Activated CD4-positive, alpha-beta memory T cell treated with anti-CD3 and anti-CD28 coated beads, Interleukin-2, amount 10 ng/mL, durations not matched to agents 7 days and 5 days (primary cell): ENCODE measurements at places on chromosomes 12 and 14.
A peak's percentile ranks its signal among the peaks of the same experiment; 100 is the strongest.

- no peaks in the 10 kb centered on the region for H3K27me3 ChIP-seq
- DNase-seq: no peak
- no peak overlapping the region for H3K4me3 ChIP-seq
These were observed 60.1 kb upstream of the RESF1 start for GRCh38 chr12:31899109-31899508.

DNA sequence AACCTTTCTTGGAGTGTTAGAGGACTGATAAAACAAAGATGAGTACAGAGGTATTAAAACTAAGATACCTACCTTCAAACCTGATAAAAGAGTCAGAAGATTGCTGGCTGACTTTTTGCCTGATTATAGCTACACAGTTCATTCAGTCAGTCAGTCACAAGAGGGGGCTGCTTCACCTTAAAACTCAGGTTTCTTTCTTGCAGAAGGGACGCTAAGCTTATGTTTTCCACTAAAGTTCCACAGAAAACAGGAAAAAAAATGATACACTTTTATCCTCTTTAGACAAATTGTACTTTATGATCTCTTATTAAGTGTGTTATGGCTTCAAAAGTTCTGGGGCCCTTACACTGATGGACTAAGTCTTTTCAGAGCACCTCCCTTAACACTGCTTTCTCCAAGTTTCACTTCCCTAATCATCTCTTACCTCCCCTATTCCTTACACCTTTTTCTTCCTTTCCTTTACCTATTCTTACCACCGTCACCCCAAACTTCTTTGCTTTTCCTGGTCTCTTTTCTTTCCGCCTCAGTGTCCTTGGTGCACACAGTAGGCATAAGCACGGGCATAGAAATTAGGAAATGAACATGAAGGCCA, 448.7 kb upstream of the OR4E1 start:
- H3K4me3 ChIP-seq: peak overlapping the region; percentile 80
- peaks cover 3% of the 10 kb centered on the region for H3K36me3 ChIP-seq
- H3K4me1 ChIP-seq: peaks cover 22% of the 10 kb centered on the region

DNA sequence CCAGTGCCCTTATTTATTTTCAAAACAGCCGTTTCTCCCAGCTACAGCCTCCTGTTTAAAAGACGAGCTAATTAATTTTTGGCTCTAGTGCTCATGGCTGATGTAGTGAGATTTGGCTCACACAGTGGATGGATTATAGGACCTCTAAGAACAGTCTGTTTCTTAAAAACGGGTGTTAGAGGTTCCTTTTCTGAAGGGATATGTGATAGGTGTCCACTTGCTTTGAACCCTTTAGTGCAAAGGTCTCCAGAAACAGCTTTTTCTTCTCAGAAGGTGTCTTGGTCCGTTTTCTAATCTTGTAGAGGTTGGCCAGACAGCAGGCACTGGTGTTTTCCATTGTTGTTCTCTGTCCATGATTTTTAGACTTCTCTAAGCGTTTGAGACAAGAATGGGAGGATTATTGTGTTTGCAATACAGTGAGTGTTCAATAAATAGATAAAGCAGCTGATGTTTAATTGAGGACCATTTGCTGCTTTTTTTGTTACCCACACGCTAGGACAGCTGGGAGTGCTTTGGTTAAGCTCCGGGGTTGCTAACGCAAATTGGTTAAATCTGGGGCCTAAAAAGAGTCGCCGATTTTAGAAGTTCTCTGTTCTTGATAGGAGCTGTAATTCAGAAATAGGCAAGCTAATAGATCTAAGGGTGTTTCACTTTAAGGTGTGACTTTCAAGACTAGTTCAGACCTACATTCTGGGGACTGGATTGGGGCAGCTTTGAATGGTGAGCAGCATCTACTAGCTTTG, 1.0 kb downstream of the BORCS5 start:
- no peaks in the 10 kb centered on the region for H3K27me3 ChIP-seq
- peaks cover 54% of the 10 kb centered on the region for H3K4me1 ChIP-seq
- H3K27ac ChIP-seq: peak overlapping the region; percentile 93

- peaks cover 38% of the 10 kb centered on the region for H3K4me1 ChIP-seq
- H3K36me3 ChIP-seq: peaks cover 4% of the 10 kb centered on the region
- no peak for DNase-seq
- no peak overlapping the region for H3K4me3 ChIP-seq
- H3K27me3 ChIP-seq: peaks cover under 1% of the 10 kb centered on the region
These were observed 3.3 kb downstream of the AKT1 start for GRCh38 chr14:104792101-104792884.

DNA sequence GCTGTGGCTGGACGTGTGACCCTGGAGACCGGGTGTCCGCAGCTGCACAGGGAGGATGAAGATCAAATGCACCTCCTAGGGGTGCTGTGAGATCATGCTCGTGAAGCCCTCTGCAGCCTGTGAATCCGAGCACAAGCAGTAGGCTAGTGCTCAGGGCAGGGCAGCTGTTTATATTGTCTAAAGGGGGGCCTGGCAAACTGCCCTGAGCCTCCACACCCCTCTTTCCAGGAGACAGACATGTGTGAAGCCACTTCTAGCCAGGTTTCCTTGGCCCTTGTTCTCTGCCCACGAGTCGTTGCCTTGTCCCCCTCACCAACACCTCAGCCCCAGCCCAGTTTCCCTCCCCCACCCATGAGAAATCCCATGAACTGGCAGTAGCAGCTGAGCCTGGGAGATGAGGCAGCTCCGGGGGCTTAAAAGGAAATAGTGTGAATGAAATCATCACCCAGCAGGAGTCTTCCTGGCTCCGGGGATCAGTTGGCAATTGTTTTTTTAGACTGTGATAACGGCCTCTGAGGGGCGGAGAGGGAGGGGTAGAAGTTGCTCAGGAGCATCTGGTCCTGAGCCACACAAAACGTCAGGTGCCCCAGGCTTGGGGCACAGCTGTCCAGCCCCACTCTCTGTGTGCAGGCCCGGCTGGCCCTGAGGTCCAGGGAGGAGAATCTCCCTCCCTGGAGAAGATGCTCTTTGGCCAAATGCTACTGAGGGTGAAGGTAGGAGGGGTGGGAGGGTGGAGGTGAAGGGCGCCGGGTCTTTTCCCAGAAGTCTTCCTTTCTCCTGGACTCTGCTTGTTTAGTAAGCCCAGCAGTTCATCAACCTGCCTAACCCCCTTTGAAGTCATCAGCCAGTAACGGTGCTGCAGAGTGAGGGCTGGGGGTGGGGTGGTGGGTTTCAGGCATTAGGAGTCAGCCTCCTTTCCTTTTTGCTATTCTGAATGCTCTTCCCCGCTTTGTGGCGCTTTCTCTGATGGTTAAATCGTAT, 4.0 kb downstream of the FGF6 start:
- H3K4me1 ChIP-seq: peaks cover 11% of the 10 kb centered on the region
- H3K36me3 ChIP-seq: no peaks in the 10 kb centered on the region
- H3K4me3 ChIP-seq: no peak overlapping the region
- peaks cover 35% of the 10 kb centered on the region for H3K27me3 ChIP-seq
- H3K27ac ChIP-seq: no peak overlapping the region

GRCh38 chr14:95440951-95441350, 75.5 kb downstream of the SYNE3 start:
- no peak overlapping the region for H3K4me3 ChIP-seq
- DNase-seq: no peak
- peaks cover 3% of the 10 kb centered on the region for H3K4me1 ChIP-seq
- no peaks in the 10 kb centered on the region for H3K27me3 ChIP-seq
- peaks cover 77% of the 10 kb centered on the region for H3K36me3 ChIP-seq

GRCh38 chr12:12563290-12563928, 746 bp upstream of the DUSP16 start:
- no peak for DNase-seq
- peaks cover 21% of the 10 kb centered on the region for H3K36me3 ChIP-seq
- H3K27me3 ChIP-seq: no peaks in the 10 kb centered on the region
- H3K4me3 ChIP-seq: peak overlapping the region; percentile 83

DNA sequence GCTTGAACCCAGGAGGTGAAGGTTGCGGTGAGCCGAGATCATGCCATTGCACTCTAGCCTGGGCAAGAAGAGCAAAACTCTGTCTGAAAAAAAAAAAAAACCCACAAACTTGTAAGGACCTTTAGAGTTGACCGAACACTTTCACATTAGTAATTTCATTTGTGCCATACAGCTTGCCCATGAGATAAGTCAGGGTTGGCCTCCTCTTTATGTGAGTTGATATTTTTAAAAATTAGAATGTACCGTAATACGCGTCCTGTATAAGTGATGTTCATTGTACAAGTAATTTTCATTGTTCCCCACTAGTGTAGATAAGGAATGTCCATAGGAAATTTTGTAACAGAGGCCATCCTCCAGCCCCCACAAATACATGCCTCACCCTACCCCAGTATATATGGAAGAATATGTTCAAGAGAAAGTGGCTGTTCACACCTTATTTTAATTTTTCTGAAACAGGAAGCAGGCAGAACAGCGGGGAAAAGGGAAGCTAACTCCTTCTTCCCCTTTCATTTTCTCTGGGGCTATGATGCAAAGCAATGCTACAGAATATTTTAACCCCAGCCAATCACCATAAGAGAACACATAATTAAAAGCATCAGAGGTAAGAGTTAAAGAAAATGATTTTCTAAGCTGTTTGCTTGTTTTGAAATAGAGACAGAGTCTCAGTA, 31.9 kb upstream of the HIF1A start:
- peak overlapping the region; percentile 98 for H3K27ac ChIP-seq
- H3K4me1 ChIP-seq: peaks cover 78% of the 10 kb centered on the region
- DNase-seq: no peak
- no peaks in the 10 kb centered on the region for H3K27me3 ChIP-seq

- no peaks in the 10 kb centered on the region for H3K36me3 ChIP-seq
- no peaks in the 10 kb centered on the region for H3K4me1 ChIP-seq
- no peak overlapping the region for H3K27ac ChIP-seq
- no peak overlapping the region for H3K4me3 ChIP-seq
- no peaks in the 10 kb centered on the region for H3K27me3 ChIP-seq
These were observed 65.2 kb upstream of the PDZRN4 start for GRCh38 chr12:41122894-41123293.

DNA sequence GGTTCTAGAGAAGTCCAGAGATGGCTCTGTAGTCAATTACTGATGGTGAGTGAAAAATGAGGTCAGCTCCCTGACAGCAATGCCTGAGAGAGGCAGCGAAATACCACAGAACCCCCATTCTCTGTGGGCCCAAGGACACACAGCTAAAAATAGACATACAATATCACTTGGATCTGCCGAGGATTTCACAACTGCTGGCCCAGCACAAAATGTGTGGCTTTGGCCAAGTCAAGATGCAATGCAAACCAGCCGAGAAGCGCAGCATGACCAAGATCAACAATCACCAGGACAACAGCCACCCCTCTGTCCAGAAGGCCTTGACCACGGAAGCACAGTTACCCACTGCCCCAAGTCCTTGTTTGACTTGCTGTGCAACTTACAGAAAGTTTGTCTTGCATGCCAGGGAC, 52.2 kb downstream of the CKAP4 start:
- DNase-seq: no peak
- H3K4me3 ChIP-seq: no peak overlapping the region
- H3K4me1 ChIP-seq: no peaks in the 10 kb centered on the region
- no peak overlapping the region for H3K27ac ChIP-seq
- peaks cover 15% of the 10 kb centered on the region for H3K27me3 ChIP-seq

GRCh38 chr14:78242086-78242485, 71.9 kb downstream of the NRXN3 start:
- DNase-seq: no peak
- H3K27me3 ChIP-seq: no peaks in the 10 kb centered on the region
- no peaks in the 10 kb centered on the region for H3K36me3 ChIP-seq
- H3K4me1 ChIP-seq: no peaks in the 10 kb centered on the region

GRCh38 chr14:85714069-85714468, 184.1 kb downstream of the FLRT2 start:
- H3K27ac ChIP-seq: no peak overlapping the region
- H3K27me3 ChIP-seq: no peaks in the 10 kb centered on the region
- DNase-seq: no peak

DNA sequence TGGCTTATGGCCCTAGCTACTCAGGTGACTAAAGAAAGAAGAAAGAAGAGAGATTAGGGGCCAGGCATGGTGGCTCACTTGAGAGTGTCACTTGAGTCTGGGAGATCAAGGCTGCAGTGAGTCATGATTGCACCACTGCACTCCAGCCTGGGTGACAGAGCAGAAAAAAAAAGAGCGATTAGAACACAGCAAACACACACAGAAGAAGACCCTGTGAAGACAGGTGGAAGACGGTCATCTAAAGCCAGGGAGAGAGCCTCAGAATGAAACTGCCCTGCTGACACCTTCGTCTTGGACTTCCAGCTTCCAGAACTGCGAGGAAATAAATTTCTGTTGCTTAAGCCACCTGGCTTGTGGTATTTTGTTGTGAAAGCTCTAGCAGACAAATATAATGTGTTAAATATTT, 17.5 kb upstream of the PPP1CC start:
- no peak overlapping the region for H3K4me3 ChIP-seq
- no peaks in the 10 kb centered on the region for H3K36me3 ChIP-seq
- peaks cover 2% of the 10 kb centered on the region for H3K4me1 ChIP-seq

DNA sequence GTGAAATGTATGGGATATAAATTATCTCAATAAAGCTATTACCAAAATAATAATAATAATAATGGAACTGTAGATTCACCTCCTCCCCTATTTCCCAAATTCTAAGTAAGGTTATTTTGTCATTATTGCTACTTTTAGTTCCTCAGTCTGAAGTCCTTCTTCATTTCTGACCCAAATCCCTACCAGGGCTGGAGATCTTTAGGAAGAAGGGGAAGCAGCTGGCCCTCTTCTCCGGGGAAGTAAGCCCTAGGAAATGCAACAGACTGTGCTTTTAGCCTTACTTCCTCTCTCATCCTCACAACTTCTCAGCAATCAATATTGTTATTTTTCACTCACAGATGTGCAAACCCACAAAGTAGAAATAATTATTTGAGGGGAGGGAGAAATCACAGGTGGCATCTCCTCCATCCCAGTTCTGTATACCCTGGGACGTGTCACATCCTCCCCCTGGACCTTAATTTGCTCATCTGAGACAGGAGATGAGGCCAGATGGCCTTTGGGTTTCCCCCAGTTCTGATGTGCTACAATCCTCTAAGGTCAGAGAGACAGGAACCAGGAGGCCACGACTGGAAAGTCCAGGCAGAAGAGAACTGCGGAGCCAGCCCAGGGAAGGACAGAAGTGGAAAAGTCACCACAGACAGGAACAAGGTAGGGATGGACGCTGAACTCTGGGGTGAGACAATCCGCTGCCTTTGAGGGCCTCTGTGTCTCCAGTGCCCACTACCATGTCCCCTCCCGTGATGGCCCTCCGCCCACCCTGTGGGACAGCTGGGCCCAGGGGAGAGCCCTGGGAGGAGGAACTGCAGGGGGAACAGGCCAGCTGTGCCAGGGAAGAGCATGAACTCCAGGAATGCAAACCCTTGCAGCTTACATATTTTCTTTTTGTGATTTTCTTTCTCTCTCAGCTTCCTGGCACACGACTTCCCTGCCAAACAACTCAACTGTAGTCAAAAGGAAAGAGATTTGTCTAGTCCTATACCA, 10.6 kb upstream of the TNFRSF1A start:
- H3K27ac ChIP-seq: no peak overlapping the region
- no peak overlapping the region for H3K4me3 ChIP-seq
- H3K36me3 ChIP-seq: no peaks in the 10 kb centered on the region
